ENCODE measurements at places on chromosomes 2 and 18.

DNA sequence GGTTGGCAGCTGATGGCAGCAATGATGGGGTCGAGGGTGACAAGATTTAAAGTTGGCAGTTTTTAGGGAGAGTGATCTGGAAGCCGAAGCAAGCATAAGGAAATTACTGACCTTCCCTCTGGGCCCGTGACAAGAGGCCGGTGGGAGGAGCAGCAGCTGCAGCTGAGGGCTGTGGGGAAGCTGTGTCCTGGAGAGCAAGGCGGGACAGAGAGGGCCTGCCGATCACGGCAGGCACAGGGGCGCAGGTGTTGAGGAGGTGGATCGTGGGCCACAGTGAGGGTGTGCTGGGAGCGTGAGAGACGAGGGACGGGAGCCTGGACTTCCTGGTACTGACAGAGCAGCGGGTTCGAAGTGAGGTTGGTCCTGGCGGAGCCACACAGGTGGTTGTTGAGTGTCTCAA, 31.0 kb downstream of the TRAF3IP1 start:
- no peak for DNase-seq

- no peak for DNase-seq
These were observed 34.8 kb downstream of the ST8SIA5 start for GRCh38 chr18:46722051-46722450.

- DNase-seq: no peak
These were observed 218.3 kb upstream of the SMAD7 start for GRCh38 chr18:49169037-49169521.

DNA sequence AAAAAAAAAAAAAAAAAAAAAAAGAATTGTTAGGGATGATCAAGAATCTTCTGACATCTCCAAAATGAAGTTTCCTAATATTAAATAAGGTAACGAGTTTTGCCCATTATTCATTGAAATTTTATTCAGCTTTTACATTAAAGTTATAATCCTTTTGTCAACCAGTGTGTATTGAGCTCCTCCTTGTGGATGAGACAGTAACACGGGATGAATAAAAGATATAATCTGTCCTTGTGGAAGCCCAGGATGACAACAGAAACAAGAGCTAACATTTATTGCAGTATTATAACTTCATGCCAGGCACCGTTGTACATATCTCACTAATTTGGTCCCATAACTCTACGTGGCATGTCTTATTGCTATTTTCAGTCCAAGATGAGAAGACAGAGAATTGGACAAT, 33.4 kb upstream of the SERPINB7 start:
- no peak for DNase-seq

- no peak for DNase-seq
These were observed 88.7 kb upstream of the STPG4 start for GRCh38 chr2:47243596-47244323.
